ENCODE measurements at places on chromosomes 4 and X.
A peak's percentile ranks its signal among the peaks of the same experiment; 100 is the strongest.

DNA sequence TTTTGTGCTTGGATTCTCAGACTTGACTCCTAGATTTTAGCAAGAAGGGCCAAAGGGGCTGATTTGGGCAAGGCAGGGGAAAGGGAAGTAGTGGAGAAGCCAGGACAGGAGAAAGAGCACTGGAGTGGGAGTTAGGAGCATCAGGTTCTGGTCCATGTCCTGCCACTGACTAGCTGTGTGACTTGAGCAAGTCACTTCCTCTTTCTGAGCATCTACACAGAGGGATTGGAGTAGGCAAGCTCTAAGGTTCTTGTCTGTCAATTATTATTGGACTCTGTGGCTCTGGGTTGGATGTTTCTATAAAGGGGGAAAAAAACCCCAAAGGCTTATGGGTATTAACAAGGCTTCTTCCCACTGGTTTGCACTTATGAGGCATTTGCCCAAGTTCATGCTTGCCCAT is 24.4 kb downstream of the PLAC1 start:
- DNase-seq: no peak

- DNase-seq: no peak
These were observed 616.2 kb upstream of the GRIA3 start for GRCh38 chrX:122567911-122568310.

DNA sequence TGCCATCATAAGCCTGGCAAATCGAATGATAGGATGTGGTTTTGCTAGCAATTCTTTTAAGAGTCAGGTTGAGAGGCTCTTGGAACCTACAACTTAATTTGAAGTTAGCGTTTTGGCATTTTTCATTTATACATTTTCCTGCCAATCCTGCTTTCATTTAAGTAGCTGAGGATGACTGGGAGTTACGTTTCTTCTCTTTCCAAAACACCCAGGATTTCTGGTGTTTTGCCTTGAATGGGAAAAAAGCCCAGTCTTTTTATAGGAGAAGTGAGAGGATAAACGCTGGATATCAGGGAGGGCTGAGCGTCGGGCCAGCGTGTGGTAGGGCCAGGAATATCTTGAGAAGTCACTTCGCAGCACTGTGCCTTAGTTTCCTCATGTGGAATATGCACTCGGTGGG is 174.2 kb upstream of the HAND2 start:
- DNase-seq: no peak

- DNase-seq: no peak
These were observed 47.6 kb upstream of the PRSS12 start for GRCh38 chr4:118400356-118400755.

DNA sequence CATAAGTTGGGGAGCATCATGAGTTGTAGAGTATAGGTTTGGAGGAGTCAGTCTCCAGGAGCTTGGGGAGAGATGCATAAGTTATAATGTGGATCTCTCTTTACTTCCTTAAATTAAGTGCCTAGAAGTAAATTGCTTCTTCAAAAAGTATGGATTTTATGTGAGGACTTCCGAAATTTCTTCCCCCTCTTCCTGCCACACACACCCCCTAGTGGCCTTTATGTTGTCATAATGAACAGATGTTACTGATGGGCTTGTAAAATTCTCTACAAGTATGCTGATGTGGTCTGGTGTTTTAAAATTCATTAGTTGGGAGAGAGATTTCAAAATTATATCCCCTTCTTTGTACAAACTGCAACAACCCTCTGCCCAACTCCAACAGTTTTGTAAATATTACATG is 2.3 kb upstream of the METTL14 start:
- peak; percentile 5 for DNase-seq

DNA sequence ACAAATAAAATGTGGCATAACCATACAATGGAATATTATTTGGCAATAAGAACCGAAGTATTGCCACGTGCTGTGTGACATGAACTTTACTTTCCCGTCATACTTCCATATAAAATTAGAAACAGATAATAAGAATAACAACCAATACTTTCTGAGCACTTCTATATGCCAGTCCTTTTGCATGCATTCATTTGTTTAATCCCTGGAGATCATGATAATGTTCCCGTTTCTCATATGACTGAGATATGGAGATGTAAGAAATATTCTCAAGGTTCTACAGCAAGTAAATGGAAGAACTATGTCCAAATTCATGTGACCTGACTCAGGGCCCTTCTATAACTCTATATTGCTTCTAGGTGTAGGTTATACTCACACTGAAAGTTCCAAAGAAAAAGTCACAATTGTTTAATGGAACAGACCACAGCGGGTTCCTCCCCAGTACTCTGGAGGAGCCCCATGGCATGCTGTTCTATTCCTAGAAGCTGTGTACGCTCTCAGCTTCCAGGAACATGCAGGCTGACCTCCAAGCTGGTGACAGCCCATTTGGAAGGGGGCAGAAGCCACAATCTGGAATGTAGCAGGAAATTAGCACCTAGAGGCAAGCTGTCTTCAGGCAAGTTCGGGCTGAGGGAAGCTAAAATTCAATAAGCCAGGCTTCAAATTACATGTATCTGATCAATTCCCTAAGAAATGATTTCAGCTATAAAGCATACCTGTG is 31.5 kb downstream of the QDPR start:
- no peak for DNase-seq

- no peak for DNase-seq
These were observed 841 bp upstream of the FRMPD3 start for GRCh38 chrX:107448625-107448997.

GRCh38 chrX:40637687-40638086 is 9.7 kb downstream of the CXorf38 start:
- DNase-seq: no peak

GRCh38 chrX:53383376-53384076 is 38.9 kb downstream of the SMC1A start:
- DNase-seq: no peak

DNA sequence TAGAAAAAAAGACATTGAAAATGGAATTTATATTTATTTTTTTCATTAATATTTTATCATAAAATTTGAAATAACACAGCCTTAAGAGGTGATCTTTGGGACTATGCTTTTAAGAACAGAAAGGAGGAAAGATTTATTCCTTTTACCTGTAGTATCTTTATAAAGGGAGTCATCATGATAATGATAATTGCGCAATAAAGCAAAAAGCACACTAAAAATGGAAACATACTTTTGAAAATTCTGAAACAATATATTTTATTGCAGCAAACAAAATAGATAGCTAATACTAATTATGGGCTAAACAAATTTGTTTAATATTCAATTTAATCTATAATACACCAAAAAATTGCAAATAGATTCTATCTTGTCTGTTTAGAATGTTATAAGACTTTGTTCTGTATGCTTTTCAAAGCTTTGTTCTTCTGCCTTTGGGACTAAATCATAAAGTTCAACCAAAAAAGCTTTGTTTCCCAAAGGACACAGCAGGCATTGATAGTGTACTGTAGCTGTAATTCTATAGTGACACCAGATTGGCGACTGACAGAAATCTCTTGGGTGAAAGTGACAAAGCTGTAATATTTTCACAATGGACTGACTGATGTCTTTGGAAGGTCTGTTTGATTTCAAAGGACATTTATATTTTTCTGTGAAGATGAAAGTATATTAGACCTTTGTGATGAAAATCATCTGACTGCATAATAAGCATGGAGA is 2156.6 kb upstream of the TENM3 start:
- DNase-seq: no peak

- DNase-seq: no peak
These were observed 223.2 kb upstream of the FAT4 start for GRCh38 chr4:125091541-125091940.

- DNase-seq: no peak
These were observed 28.5 kb upstream of the FGF5 start for GRCh38 chr4:80237992-80238391.

DNA sequence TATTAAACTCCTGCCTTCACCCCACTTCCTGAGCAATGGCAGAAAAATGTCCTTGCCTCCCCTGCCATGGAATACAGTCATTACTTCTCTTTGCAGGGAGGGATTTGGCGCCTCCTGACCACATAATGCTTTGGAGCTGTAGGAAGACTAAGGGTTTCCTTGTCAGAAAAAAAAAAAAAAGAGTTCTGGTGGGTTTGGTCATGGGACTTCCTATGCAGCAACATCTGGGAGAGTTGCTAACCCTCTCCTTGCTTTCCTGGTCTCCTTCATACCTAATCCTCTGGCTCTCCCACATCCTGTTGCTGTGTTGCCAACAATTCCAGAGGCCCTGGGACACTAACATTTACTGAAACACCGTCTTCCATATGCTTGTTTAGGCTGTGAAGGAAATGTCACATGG is 75.1 kb upstream of the MBNL3 start:
- DNase-seq: no peak

DNA sequence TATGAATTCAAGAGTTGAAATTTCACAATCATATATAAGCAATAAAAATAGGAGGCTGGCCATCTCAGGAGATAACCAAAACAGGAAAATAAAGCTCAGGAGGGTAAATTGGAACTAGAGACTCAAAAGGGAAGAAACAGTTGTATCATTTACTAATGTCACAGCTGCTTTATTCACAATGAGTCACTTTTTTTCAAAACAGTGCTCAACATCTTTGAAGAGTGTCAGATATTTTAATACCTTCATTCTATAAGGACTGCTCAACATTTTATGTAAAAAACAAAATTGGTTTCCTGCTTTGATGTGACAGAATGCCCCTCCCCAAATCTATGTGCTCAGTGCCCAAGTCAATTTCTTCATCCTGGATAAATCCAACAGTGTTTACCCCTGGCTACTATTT is 97.7 kb downstream of the DDX60 start:
- DNase-seq: no peak

DNA sequence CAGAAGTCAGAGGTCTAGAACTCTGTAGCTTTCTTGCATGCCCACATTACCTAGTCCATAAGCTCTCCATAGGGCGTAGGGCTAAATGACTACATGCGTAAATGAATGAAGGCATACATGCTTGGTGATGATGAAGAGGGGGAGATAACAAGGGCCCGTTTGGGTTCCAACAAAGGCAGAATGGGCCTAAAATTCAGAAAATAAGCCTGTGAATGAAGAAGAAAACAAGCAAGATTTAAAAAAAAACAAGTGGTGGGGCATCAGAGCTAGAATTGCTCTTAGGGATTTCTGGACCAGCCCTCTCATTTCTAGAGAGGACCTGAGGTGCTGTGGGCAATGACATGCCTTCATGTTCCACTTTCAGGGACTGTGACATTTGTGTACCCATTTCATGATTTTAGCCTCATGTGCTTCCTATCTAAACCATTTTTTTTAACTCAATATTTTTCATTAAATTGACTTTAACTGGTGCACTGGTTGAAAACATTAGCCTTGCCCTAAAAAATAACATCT is 12.1 kb downstream of the GPRIN3 start:
- no peak for DNase-seq

DNA sequence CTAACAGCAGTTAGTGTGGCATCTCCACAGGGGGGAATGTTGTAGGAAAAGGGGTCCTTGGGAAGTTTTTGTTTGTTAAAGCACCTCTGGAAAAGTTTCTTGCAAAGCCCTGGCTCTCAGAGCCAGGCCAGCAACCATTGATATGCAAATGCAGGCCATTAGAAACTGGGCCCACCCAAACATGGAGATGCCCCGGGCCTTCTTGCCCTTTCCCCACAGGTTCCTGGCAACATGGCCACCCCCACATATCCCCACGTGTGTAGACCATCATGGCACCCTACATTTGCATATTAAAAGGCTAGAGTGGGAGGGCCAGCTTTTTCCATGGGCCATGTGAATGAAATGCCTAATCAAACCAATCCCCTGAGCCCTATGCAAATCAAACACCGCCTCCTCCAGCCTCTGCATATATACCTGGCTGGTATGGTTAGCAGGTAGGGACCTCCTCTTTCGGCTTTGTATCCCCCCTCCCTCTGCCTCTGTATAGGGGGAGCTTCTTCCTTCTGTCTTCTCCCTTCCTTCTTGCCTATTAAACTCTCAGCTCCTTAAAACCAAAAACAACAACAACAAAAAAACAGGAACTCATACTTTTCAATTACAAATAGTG is 44.0 kb upstream of the ZCCHC13 start:
- no peak for DNase-seq

GRCh38 chr4:101103381-101104142 is 243.8 kb downstream of the PPP3CA start:
- no peak for DNase-seq

DNA sequence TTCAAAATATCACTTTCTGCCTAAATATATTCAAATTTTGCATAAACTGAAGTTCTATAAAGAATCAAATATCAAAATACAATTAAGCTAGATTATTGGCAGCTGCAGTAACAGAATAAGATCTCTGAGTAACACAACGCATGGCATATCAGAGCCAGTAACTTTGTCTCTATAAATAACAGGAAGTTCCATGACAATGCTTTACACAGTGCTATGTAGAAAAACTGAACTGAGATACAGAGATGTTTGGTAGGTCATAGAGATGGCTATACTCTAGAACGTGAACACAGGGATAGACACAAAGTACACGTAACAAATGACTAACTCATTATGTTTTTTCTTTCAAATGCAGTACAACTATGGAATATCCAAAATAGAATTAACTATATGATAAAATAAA is 18.2 kb downstream of the UBE2D3 start:
- no peak for DNase-seq

GRCh38 chrX:70969635-70970481 is 39.0 kb upstream of the SLC7A3 start:
- no peak for DNase-seq

GRCh38 chrX:153496590-153496959 is 1.8 kb downstream of the BGN start:
- DNase-seq: no peak

- DNase-seq: no peak
These were observed 139.4 kb downstream of the ZAR1 start for GRCh38 chr4:48629458-48629857.

DNA sequence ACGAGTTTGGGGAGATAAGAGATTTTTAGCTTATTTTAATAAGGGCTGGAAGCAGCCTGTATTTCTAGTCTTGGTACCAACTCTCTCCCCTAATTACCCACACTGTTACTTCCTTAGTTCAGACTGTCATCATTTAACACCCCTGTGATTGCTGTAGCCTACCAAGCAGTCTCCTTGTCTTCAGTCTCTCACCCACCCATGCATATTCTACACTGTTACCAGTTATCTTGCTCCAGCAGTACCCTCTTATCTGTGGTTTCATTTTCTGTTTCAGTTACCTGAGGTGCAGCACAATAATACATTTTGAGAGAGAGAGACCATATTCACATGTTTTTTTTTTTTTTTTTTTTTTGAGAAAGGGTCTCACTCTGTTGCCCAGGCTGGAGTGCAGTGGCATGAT is 80.2 kb downstream of the DIAPH2 start:
- no peak for DNase-seq

GRCh38 chrX:70313503-70313902 is 23.6 kb downstream of the KIF4A start:
- DNase-seq: no peak

DNA sequence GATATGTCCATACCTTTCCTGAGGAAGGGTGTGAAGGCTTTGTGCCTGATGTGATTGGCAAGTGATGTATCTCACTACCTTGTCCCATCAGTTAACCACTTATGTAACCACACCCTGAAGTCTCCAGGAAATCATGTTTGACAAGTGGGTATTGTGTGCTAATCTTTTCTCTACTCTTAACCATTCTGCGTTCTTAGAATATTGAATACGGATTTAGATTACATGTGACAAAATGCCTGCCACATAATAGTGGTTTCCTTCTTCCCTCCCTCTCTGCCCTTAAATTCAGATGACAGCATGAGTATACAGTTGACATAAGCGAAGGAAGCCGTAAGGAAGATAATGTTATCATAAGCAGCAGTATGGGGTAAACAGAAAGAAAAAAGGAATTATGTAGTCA is 108.4 kb downstream of the KLHL8 start:
- DNase-seq: no peak

- DNase-seq: no peak
These were observed 5.9 kb downstream of the ANXA10 start for GRCh38 chr4:168098248-168098717.

GRCh38 chrX:19174401-19175025 is 52.2 kb upstream of the ADGRG2 start:
- no peak for DNase-seq

- DNase-seq: no peak
These were observed 218.8 kb downstream of the C4orf33 start for GRCh38 chr4:129314781-129315180.

All from NCI-H526 (cell line).